Left forelimb (tissue), 1 donor: ENCODE measurements at places on chromosomes 3 and 15.

DNA sequence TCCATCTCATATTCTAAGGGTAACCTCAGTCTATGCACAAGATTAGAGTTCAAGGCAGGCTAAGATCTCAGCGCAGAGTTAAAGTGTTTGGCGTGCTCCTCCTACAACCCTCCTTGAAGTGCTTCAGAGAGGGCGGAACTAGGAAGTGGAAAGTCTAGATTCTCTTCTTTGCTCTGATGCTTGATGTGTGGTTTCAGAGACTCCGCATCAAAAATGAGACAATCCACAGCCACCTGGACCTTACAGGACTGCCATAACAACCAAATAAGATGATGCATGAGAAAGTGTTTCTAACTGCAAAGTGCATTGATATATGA is 161.3 kb upstream of the ATP11B start:
- DNase-seq: no peak

GRCh38 chr3:133426721-133427120 is 26.9 kb downstream of the BFSP2 start:
- DNase-seq: no peak

GRCh38 chr3:58429657-58430056 is 4.0 kb downstream of the PDHB start:
- no peak for DNase-seq

DNA sequence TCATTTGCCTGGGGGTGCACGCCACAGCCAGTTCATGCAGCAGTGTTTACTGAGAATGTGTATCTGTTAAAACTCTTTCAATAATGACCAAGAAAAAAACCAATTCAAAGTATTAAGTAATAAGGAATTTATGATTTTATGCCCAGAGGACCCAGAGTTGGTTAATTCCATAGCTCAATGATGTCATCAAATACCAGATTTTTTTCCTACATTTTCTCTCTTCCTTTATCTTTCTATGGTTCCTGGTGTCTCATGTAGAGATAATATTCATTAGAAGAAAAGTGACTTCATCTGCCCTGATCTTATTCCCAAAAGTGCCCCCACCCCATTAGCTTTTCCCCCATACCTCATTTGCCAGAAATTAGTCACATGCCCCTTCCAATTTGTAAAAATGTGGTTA is 44.6 kb upstream of the LMCD1 start:
- DNase-seq: no peak

DNA sequence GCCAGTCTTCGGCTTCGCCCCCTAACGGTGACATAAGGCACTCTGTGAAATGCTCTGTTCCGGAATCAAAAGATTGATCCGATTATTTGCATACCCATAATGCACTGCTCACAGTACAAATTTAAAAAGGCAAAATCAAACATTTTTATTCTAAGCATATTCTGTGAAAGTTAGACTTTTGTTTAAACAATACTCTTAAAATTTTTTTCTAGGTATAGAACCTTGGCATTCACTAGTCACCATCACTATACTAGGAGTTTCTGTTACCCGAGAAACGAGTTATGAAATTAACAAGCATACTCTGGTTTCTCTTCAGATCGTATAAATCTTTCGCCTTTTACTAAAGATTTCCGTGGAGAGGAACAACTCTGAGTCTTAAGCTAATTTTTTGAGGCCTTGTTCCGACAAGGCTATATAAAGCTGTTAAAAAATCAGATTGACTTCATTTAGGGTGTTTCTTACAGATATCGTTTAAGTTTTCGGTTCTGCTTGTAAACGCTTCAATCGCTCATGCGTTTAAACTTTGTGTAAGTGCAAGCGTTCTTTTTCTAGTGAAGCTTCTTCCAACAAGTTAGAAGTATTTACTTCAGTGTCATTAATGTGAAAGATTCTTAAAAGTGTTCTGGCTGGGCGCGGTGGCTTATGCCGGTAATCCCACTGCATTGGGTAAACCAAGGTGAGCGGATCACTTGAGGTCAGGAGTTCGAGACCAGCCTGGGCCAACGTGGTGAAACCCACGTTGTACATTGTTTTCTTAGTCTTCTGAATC is at the start of gene RNU5B-1:
TSS of gene RNU5B-1 (plus strand) at position 297 of the 769 bp plus-strand sequence.
- peak; percentile 83 for DNase-seq

DNA sequence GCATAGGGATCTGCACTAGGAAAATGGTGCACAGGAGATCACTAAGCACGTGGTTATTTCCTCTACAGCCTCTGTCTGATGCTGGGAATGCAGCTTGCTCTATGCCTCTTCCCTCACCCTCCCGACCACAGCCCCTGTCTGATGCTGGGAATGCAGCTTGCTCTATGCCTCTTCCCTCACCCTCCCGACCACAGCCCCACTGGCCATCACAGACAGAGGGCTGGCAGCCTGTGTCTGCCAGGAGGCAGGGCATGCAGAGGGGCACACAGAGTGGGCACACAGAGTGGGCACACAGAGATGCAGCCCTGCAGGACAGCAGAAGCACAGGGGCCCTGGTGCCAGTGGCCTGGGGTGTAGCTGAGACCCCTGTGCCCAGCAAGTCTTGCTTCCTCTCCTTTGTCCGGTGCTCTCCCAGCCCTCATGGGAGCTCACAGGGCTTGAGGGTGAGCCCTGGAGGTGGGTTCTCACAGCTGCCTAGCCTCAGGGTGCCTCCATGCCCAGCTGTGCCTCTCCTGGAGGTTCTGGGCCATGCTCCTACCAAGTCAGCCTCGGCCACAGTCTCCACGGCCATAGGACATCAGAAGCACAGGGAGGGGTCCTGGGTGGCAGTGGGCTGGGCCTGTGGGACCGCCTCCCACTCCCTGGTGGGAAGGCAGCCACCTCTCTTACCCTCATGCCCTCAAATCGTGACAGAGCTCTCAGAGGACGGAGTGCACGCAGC is 65.8 kb downstream of the EXOG start:
- peak; percentile 48 for DNase-seq

- DNase-seq: no peak
Measured at GRCh38 chr15:73994912-73995622, 551 bp downstream of the PML start.

DNA sequence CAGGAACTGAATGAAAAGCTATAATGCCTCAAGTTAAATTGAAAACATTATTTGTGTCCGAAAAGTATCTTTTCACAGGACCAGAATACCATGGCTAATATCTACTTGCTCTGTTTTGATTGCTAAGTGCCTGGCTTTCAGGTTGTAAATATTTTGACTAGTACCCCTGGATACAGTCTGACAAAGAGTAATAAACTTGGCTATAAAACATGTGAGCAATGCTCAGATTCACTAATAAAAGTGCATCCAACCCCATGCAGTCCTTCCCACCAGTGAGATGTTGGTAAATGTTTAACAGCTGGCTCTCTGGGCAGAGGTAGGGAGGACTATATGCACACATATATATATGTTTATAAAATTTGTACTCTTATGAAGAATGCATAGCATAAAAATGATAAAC is 281.8 kb upstream of the TGFBR2 start:
- DNase-seq: no peak

DNA sequence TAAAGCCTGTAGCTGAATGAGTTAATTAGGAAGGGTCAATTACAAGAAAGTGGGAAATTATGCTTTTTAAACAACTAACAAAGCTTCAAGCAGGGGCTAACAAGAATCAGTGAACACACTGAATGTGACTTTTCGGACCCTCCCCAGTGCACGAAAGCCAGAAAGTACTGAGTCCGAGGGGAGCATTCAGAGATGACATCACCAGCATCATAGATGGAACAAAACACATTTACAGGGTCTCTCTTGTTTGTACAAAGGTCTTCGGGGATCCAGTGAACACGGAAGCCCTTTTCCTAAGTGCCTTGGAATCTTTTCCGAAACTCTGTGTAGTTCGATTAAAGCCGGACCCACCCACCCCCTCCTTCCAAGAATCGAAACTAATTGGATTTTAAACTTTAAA is 829 bp downstream of the DCP1A start:
- no peak for DNase-seq

DNA sequence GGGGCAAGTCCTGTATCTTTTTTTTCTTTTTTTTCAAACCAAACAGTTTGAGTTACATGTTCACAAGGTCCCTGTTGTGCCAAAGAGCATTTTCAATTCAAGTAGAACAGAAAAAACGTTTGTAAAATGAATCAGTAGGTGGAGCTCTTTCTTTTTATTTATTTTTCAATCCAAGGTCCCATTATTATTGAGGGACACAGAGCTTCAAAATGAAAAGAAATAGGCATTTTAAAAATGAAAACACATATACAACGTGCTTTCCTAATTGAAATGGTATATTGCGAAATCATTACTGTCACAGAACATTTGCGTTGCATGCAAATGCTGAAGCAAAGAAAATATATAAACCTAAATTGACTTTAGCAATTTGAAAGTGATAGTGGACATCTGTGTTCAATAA is 711.0 kb downstream of the MECOM start:
- DNase-seq: no peak

- no peak for DNase-seq
Measured at GRCh38 chr3:111227216-111227615, 155.6 kb downstream of the NECTIN3 start.
